ENCODE measurements at places on chromosomes 6 and 20.
A peak's percentile ranks its signal among the peaks of the same experiment; 100 is the strongest.

DNA sequence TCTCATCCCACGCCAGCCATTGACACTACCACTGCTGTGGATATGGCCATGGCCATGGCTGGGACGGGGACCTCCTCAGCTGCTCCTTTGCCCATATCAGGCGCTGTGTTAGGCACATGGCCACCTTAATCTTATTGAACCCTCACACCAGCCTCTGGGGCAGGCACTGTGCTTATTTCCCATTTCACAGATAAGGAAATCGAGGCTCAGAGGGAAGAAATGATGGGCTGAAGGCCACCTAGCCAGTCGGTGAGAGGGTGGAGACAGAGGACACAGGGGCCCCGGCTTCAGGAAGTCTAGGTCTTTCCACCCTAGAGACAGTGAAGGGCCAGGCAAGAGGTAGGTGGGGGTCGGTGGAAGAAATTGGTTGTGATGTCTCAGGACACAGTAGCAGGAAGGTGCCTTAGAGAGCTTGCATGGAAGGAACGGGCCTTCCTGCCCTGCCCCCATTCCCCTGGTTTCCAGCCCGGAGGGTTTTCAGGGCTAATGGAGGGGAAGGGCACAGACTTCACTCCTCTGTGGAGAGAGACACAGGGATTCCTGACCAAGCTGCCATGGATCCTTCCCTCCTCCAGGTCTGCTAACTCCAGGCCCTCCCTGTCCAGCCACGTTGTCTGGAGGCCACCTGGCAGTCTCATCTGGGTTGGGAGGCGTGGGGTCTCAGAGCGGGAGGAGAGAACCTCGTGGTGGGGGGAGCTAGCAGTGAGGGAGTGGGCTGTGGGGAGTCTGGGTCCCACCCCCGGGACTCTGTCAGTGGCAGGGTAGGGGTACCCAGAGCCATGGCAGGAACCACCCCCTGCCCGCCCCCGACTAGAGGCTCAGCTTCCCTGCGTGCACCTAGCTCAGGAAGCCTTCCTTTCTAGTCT, 120.4 kb downstream of the VEGFA start:
- no peak for DNase-seq

- DNase-seq = no peak
Measured at GRCh38 chr6:112416866-112417265, 69.7 kb downstream of the RFPL4B start.

DNA sequence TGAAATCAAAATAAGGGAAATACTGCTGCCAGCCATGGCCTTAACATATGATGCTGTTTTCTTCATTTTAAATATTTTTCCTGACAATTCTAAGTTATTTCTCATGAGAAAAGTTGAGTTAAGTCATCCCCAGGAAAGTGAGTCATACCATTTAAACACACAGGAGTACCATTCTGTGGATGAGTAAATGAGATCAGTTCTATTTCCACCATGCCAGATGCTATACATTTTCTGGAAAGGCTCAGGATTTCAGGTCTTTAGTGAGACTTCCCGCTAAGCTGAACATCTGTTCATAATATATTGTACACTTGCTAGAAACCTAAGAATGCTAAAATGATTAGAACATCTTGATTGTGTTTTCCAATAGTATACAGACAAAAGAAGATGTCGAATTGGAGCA, 256.2 kb upstream of the MANEA start:
- DNase-seq = no peak

GRCh38 chr6:37033819-37034795, 28.7 kb downstream of the FGD2 start:
- no peak for DNase-seq

DNA sequence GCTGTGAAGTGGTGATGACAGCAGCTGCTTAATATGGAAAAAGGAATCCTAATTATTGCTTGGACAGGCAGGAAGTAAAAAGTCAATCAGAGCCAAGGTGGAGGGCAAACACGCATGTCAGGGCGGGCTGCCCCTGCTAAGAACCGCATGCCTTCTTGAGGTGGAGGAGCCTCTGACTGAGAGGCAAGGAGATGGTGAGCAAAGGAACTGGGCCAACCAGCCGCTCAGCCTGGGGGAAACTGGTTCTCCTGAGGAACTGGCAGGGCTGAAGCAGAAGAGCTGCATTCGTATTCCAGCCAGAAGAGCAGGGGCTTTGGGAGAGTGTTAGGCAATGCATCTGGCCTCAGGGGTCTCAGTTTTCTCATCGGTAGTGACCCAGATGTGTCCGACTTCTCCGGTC, 13.1 kb upstream of the MLN start:
- DNase-seq = no peak

DNA sequence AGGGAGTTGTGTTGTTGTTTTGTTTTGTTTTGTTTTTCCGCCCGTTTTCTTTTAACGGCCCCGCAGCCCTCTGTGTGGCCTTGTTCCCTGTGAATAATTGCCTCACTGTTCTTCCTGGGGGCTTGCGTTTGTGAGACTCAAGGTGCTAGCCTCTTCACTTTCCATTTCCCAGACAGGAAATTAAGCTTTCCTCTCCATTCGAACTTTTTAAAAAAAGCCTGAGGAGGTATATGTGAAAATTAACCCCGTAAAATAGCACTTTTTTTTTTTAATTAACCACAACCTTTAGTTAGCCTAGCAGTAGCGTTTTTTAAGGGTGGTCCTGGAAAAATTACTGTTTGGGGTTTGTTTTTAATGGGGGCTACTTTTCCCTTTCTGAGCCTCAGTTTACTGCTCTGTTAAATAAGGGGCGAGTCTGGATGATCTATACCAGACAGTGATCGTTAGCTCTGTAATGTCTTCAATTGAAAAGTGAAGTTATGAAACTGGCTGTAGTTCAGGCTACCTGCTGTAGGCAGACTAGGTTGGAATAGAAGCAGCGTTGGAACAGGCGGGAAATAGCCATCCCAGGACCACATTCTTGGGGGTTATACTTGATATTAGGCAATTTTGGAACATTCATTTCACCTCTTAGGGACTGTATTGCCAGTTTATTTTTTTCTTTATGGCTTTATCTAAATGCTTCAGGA, 1.7 kb downstream of the STX16 start:
- no peak for DNase-seq

DNA sequence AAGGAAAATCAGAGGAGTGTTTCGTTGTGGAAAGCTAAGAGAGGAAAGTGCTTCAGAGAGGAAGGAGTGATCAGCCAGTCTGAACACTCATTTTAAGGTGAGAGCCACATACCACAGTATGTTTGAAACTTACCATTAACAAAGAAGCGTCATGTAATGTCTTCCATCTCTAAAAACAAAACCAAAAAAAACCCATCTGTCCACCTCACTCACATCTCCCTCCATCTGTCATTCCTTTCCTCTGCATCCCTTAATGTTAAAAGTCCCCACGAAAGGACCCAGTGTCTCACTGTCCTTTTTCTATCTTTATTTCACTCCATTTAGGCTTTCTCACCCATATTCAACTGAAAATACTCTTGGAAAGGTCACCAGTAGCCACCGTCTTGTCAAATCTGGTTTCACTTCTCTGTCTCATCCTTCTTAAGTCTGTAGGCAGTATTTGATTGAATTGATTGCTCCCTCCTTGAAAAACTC, 59.4 kb upstream of the GNRH2 start:
- DNase-seq = no peak

DNA sequence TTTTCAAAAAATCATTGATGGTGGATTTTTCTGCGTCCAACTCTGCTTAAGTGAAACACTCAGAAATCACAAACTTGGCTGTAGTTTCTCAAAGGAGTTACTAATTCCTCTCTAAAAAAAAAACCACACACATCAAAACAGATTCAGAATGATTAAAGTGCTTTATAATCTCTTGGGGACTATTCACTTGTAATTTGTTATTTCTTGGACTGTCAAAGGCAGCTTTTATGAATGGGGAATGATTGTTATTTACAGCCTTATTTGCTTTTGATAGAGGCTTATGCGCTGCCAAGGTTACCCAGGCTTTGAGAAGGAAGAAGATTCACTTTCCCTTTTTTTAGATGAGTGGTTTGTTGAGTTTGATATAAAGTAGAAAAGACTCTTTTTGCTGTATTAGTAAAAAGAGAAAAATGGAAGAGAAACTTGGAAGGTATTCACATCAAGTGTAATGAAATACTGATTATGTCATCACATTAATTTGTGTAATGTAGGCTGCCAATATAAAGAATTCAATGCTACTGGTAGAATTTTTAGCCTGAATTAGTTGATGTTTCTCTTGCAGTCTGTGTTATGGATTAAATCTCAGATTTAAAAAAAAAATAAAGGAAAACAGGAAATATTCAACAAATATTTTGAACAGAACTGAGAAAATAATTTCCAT, 381.0 kb upstream of the SASH1 start:
- DNase-seq = no peak

GRCh38 chr6:116354236-116354635, 16.5 kb upstream of the DSE start:
- no peak for DNase-seq

GRCh38 chr20:1327241-1327653, 1.7 kb downstream of the SDCBP2 start:
- DNase-seq = peak; percentile 73

DNA sequence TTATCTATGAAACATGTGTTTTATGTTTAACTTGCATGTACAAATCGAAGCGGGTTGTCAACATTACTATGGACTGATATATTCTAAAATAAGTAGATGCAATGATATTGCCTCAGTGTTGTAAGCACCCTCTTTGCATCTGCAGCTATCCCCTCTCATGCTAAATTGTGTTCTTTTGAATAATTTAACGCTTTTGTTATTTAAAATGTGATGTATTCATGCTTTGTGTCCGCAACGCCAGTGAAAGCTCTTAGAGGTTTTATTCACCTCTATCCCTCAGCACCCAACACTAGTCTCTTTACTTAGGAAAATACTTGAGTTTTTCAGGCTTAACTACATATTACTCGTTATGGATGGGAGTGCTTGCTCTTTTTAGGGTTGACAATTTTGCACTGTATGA, 173.7 kb upstream of the ID4 start:
- no peak for DNase-seq

- no peak for DNase-seq
Measured at GRCh38 chr6:7156643-7157278, 49.0 kb downstream of the RREB1 start.

- no peak for DNase-seq
Measured at GRCh38 chr6:45626087-45626891, 248.6 kb upstream of the SUPT3H start.

DNA sequence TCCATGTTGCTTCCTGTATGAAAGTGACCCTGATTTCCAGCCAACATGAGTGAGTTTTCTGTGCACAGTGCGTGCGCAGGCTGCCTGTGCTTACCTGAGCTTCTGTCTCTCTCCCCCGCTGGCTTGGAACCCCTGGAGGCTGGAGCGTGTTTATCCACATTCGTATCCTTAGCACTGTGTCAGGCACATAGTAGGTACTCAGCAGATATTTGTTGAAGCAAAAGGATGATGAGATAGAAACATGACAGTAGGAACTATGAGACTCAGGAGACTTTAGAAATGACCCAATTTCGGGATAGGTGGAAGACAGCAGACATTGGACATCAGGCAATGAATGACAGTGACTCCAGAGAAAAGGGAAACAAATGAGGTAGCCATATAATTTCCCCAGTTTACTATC, 15.2 kb downstream of the TUBB2B start:
- DNase-seq = no peak

- no peak for DNase-seq
Measured at GRCh38 chr20:36825385-36826104, 50.4 kb upstream of the TLDC2 start.

GRCh38 chr6:11527274-11527870, 10.2 kb upstream of the TMEM170B start:
- no peak for DNase-seq

DNA sequence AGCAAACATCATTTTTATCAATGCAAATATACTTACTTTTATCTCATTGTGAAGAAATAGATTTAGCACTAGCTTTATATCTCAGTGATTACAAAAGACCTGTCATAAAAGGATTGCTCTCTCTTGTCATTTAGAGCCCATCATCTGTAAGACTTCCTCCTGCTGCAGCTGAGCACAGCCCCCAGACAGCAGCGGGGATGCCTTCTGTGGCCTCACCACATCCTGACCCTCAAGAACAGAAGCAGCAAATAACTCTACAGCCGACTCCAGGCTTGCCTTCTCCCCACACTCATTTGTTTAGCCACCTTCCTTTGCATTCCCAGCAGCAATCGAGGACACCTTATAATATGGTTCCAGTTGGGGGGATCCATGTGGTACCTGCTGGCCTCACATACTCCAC, 127.0 kb upstream of the EDN1 start:
- DNase-seq = no peak

DNA sequence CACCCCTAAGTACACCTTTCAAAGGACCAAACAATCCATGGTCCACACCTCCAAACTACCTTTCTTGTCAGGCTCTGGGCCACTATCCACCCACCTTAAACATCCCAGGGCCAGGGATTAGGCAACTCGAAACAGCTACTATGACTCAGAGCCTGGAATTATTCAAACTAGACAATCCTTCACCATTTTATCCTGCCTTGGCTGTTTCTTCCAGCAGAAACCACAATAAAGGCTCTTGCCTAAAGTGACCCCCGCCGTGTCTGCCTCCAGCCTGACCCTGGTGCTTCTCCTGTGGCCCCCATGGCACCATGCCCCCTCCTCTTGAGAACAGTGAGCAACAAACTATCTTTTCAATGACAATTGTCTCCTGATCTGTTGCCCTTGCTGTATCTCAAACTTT, 195.5 kb downstream of the EPM2A start:
- DNase-seq = no peak

- no peak for DNase-seq
Measured at GRCh38 chr6:105909106-105909505, 177.0 kb upstream of the PRDM1 start.

GRCh38 chr6:38420207-38420606, 219.5 kb downstream of the BTBD9 start:
- DNase-seq = no peak

- no peak for DNase-seq
Measured at GRCh38 chr6:87139236-87139635, 16.1 kb upstream of the ZNF292 start.

DNA sequence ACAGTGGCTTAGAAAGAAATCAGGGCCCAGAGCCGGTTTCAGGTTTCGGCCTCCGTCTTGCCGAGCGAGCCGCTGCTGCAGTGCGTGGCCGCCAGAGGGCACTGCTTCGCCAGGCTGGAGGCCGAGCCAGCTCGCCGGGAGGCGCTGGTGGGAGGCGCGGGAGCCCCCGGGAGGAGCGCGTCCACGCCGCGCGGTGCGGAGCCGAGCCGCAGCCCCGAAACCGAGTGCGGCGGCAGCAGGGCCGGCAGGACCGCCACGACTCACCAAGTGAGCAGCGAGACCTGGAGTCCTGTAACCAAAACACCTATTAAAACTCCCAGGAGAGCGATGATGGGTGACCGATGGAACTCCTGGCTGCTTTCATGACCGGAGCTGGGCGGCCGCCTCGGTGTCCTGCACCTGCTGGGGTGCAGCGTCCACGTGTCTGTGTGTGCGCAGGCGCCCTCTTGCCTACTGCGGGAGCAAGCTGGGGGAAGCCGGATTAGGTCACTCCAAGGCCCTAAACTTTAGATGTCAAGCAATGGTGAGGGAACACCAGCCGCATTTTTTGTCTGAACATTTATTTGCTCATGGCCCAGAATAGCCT, 186.9 kb upstream of the UST start:
- DNase-seq = peak; percentile 76

- no peak for DNase-seq
Measured at GRCh38 chr6:144551339-144551738, 266.2 kb downstream of the UTRN start.

Data from occipital lobe (tissue), 3 donors.